Foreskin keratinocyte (primary cell): ENCODE measurements at places on chromosomes 7 and 10. TPM values are rescaled to one million over a fixed set of nuclear protein-coding genes. Genes with fewer than 3 reads are reported as not detected.

CNPY1 gene
- polyA plus RNA-seq: not detected in 2 replicates

TUBB8 gene
- polyA plus RNA-seq: not detected in 2 replicates

SFRP4 gene
- not detected in 2 replicates for polyA plus RNA-seq

ZEB1 gene
- 0.01 and 0.02 TPM in 2 replicates for polyA plus RNA-seq

TMEM229A gene
- polyA plus RNA-seq: not detected in 2 replicates

RBM20 gene
- polyA plus RNA-seq: not detected in 2 replicates

CHAT gene
- not detected in 2 replicates for polyA plus RNA-seq

C7orf33 gene
- not detected in 2 replicates for polyA plus RNA-seq

DEPP1 gene
- 0.56 and 0.84 TPM in 2 replicates for polyA plus RNA-seq

CYP26C1 gene
- polyA plus RNA-seq: not detected in 2 replicates

RARRES2 gene
- polyA plus RNA-seq: not detected in 2 replicates

SFTPD gene
- polyA plus RNA-seq: 0.06 TPM in 2 replicates

GRID1 gene
- polyA plus RNA-seq: not detected in 2 replicates

ANKRD1 gene
- 0.02 TPM in 1 of 2 replicates, not detected in the other for polyA plus RNA-seq

HOGA1 gene
- 0.38 and 0.51 TPM in 2 replicates for polyA plus RNA-seq

NEURL1 gene
- polyA plus RNA-seq: 0.32 and 0.40 TPM in 2 replicates

MOGAT3 gene
- not detected in 2 replicates for polyA plus RNA-seq

SPDYE16 gene
- polyA plus RNA-seq: not detected in 2 replicates

HYAL4 gene
- 0.10 TPM in 1 of 2 replicates, not detected in the other for polyA plus RNA-seq

CYP2C19 gene
- not detected in 2 replicates for polyA plus RNA-seq

NRCAM gene
- 3.3 and 8.4 TPM in 2 replicates for polyA plus RNA-seq

CAMK1D gene
- 0.26 and 0.46 TPM in 2 replicates for polyA plus RNA-seq

TBC1D12 gene
- polyA plus RNA-seq: 2.6 and 3.6 TPM in 2 replicates

YWHAG gene
- 70.5 and 89.6 TPM in 2 replicates for polyA plus RNA-seq

KCNH2 gene
- polyA plus RNA-seq: not detected in 2 replicates

ASB13 gene
- 14.3 and 16.6 TPM in 2 replicates for polyA plus RNA-seq
